Stimulated activated naive CD4-positive, alpha-beta T cell treated with Interleukin-2 at 50 U/mL for 16 hours (primary cell): ENCODE measurements at places on chromosomes 3 and 15.

DNA sequence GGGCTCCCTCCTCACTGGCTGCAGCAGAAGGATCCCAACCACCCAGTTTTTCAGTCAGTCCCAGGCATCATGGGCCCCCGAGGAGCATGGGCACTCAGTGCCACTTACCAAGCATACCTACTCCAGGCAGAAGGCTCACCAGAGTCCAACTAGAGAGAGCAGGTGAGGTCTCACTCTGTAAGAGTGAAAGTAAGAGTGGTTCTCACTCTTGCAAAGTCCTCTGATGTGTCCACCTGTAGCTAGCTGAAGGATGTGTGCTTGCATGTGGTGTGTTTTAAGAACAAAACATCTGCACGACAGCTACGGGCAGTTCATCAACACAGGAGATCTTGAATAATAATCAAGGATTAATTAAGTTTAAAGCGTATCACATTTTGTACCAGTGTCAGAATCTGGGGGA, 49.7 kb downstream of the CCK start:
- DNase-seq: no peak

- no peak for DNase-seq
Measured at GRCh38 chr15:48282216-48282615, 49.0 kb upstream of the DUT start.

GRCh38 chr3:16240229-16241023, 24.3 kb downstream of the DPH3 start:
- no peak for DNase-seq

GRCh38 chr15:95742836-95743235, 587.7 kb upstream of the NR2F2 start:
- DNase-seq: no peak

DNA sequence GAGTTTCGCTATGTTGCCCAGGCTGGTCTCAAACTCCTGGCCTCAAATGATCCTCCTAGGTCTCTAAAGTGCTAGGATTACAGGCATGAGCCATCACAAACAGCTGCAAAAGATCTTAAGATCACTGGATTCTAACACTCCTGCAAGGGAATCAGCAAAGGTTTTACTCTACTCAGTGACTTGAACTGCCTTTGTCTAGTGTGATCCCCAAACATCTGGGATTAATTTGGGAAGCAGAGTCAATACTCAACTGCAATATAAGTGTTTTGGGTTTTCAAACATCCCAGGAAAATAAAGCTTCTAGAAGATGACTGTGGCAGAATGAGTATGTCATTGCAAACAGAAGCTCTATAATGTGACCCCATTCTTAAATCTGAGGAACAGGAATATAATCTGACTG, 7.2 kb downstream of the SPG21 start:
- no peak for DNase-seq

GRCh38 chr15:45630917-45631691, 3.7 kb upstream of the SQOR start:
- DNase-seq: no peak

- no peak for DNase-seq
Measured at GRCh38 chr3:5766848-5767247, 579.3 kb downstream of the EDEM1 start.
